ENCODE measurements at places on chromosomes 1 and 21. TPM values are rescaled to one million over a fixed set of nuclear protein-coding genes. Genes with fewer than 3 reads are reported as not detected.

NTNG1 gene
- polyA plus RNA-seq: 9.7 TPM

LCE1F gene
- polyA plus RNA-seq: not detected

DDAH1 gene
- polyA plus RNA-seq: 52.7 TPM

RUNX1 gene
- 4.6 TPM for polyA plus RNA-seq

CLCNKA gene
- polyA plus RNA-seq: 1.2 TPM

DNASE2B gene
- polyA plus RNA-seq: not detected

PDZK1IP1 gene
- polyA plus RNA-seq: 0.18 TPM

ITLN2 gene
- polyA plus RNA-seq: 0.24 TPM

CLCNKB gene
- polyA plus RNA-seq: 0.23 TPM

GPR52 gene
- not detected for polyA plus RNA-seq

B3GALT5 gene
- 0.10 TPM for polyA plus RNA-seq

OLFML3 gene
- polyA plus RNA-seq: 151 TPM

FBLIM1 gene
- polyA plus RNA-seq: 18.3 TPM

- DNase-seq: peak; percentile 49
Observed at GRCh38 chr1:2072109-2072806, 22.0 kb downstream of the PRKCZ start.

DNA sequence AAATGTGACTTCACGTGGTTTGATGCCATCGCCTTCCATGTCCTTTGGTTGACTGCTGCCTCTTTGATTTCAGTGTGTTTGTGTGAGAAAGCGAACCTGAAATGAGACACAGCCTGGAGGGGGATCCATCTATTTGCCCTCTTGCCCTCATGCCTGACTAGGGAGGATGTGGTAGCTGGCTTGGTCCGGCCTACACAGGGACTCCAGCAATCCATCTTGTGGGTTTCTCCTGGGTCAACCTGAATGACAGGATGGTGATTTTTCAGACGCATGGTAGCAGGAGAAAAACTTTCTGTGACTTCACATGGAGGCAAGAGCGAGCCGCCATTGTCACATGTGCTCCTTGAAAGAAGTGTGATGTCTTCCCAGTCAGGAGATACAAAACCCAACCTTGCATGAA is 117.9 kb upstream of the DNAH14 start:
- DNase-seq: no peak

GRCh38 chr1:186534401-186534800 is 73.5 kb upstream of the PDC start:
- no peak for DNase-seq

GRCh38 chr1:109635862-109636200 is 16.2 kb downstream of the AMPD2 start:
- no peak for DNase-seq

GRCh38 chr1:240999826-241000225 is 357.2 kb downstream of the RGS7 start:
- no peak for DNase-seq

DNA sequence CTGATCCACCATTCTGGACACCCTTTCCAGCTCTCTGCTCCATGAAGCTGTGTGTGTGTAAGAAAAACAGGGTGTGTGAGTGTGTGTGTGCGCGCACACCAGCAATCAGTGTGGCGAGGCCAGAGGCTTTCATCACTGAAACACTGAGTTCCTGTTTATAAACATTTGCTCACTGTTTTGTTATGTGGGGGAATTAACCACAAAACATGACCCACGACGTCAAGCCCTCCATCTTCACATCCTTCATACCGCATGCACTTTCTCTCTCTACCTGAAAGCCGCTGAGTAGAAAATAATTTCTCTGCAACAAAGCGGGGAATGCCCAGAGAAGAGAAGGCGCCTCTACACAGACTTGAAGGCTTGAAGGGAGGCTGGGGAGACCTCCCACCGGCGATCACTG is 148.9 kb upstream of the IRF2BP2 start:
- DNase-seq: no peak

GRCh38 chr1:119435052-119435451 is 20.1 kb downstream of the HSD3B2 start:
- DNase-seq: no peak

GRCh38 chr1:207579436-207579799 is 65.5 kb upstream of the CR1L start:
- DNase-seq: peak; percentile 10

GRCh38 chr1:150021191-150021694 is 10.7 kb upstream of the OTUD7B start:
- DNase-seq: no peak

- no peak for DNase-seq
Observed at GRCh38 chr1:205940710-205941109, 2.5 kb downstream of the SLC26A9 start.

DNA sequence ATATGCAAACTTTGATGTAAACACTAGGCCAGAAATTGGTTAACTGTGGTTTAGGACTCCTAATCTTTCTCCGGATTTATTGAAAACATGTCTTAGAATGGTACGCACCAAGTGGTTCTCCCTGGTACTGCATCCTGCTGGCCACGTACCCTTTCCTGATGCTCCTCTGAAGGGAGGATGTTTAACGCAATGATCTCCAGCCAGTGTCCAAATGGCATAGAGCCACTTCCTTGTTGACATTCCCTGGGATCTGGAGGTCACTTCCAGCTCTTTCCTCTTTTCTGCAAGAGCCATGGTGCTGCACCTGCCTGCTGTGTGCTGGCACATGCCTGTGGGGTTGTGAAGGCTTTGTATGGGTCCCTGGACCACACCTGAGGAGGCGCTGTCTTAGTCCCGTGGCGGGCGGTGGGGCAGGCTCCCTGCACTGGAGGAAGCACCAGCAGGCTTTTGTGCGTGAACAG is 53.9 kb downstream of the GALNT2 start:
- no peak for DNase-seq

DNA sequence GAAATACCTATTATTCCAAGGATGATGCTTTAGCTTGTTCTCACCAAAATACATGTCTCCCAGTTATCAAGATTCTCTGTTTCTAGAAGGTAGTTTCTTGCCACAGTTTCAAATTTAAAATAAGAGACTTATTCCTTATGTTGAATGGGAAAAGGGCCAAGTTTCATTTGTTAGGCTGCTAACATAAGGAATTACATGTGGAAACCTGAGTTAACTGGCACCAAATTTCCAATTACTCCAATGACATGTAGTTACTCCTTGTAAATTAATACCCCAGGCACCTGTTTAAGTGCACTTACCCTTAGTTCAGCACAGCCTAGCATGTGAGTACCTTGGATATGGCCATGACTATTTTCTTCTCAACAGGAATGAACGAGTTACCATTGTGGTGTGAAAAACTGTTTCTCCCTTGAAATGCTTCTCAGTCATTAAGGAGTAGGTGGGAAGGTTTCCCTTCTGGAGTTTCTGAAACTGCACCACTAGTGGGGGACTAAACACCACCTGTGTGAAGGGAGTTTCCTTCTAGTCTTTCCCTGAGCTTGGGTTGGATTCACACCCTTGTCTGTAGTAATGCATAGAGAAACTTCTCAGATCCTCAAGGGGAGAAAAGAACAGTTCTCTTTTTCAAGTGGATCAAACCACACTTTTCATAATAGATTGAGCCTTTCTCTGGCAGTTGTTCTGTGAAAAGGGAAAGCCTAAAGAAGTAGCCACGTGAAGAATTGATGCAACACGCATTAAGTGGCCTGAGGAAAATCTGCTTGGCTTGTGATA is 32.3 kb upstream of the LRRC8C start:
- DNase-seq: no peak

- DNase-seq: peak; percentile 16
Observed at GRCh38 chr1:78096976-78097375, 51.2 kb downstream of the GIPC2 start.

GRCh38 chr1:228415221-228415620 is 1.4 kb downstream of the TRIM17 start:
- DNase-seq: no peak

GRCh38 chr21:45323487-45324311 is 36.0 kb upstream of the POFUT2 start:
- DNase-seq: no peak

DNA sequence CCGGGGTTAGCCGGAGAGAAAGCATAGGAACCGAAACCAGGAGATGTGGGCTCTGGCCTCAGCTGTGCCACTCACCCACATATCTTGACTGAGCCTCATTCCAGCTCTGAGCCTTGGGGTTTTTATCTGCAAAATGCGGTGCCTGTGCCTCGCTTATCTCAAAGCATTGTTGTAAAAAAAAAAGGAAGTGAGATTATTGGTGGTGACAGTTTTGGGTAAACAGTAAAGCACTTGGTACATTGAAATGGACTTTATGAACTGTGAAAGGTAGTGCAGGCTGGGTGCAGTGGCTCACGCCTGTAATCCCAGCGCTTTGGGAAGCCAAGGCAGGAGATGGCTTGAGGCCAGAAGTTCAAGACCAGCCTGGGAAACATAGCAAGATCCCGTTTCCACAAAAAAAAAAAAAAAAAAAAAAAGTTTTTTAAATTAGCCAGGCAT is 3.8 kb downstream of the PTAFR start:
- DNase-seq: no peak

- no peak for DNase-seq
Observed at GRCh38 chr1:56904663-56905397, 50.2 kb downstream of the C8A start.

DNA sequence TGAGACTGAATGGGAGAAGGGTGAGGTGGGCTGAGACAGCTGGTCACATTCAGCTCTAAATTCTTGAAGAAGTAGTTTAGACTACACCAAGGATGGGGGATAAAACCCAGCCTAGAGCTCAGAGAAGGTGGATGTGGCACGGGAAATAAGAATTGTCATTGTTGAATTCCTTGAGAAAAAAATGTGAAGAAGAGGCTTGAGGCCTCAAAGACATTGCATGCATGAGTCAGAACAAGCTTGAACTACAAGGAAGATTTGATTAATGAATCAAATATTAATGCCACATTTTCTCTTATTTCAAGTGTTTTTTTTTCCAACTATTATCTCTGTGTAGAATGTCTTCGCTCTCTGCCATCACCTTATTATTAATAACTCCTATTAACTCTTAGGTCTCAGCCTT is 58.9 kb downstream of the MAP3K7CL start:
- DNase-seq: no peak

GRCh38 chr1:153655333-153655732 is 3.2 kb upstream of the SNAPIN start:
- no peak for DNase-seq

DNA sequence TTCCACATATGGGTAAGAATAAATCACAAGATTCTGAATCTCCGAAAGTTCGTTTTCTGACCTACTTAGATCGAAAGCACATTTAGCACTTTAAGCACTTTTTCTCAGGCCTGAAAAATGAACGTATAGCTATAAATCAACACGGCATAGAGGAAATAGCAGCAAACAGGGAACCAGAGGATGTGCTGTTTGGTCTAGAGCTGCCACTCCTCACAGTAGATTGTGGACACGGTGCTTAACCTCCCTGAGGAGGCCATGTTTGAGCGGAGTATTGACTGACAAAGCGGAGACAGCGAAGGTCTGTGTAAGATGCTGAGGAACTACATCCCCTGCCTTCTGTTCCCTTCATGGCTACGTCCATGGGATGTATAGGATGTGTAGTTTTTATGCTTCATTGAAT is 452.8 kb upstream of the NCAM2 start:
- DNase-seq: no peak

DNA sequence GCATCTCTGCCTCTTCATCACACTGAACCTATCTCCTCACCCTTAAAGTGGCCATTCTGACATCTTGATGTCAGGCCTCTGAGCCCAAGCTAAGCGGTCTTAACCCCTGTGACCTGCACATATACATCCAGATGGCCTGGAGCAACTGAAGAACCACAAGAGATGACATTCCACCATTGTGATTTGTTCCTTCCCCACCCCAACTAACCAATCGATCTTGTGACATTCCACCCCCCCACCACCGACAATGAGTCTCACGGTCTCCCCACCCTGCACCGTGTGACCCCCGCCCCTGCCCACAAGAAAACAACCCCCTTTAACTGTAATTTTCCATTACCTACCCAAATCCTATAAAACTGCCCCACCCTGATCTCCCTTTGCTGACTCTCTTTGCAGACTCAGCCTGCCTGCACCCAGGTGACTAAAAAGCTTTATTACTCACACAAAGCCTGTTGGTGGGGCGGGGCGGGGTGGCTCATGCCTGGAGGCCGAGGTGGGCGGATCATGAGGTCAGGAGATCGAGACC is 21.0 kb upstream of the PINK1 start:
- no peak for DNase-seq

DNA sequence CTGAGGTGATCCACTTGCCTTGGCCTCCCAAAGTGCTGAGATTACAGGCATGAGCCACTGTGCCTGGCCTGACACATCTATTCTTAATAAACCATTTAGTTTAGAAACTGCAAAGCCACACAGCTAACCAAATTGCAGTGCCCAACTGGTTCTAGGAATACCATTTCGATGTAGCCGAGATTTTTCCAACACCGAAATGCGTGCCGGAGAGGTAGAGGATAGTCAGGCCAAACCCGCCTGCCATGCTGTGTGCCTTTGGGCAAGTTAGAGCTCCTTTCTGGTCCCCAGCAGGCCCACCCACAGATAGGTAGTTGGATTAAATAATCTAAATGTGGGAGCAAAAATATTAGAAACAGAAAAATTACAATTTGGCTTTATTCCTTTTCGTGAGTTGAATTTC is 254.4 kb downstream of the FOXD2 start:
- DNase-seq: no peak

DNA sequence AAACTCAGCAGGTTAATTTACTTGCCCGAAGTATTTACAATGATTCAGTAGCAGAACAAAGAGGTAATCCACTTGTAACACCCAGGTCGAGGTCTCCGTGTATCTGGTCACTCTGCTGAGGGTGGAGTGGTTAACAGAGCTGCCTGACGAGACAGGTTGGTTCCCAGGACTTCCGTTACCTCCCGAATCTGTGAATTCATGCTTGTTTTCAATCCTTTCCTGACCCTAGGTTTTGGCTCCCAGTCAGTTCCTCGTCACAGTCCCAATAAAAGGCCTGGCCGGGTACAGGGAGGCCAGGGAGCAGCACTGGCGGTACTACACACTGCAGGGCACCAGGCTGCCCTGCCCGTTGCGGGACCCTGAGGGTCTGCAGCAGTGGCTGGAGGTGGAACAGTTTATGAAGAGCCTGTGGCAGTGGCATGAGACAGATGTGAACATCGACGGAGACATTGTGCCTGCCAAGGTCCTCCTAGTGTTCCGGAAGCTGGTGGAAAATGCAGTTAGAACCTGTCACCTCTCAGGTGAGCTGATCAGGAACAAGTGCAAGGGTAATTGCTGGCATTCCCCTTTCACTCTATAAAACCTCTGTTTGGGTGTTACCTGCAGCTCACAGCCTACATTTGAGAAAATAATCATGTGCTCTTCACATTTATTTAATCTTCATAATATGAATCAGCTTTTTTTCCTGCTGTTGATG is 12.8 kb downstream of the MAB21L3 start:
- no peak for DNase-seq

DNA sequence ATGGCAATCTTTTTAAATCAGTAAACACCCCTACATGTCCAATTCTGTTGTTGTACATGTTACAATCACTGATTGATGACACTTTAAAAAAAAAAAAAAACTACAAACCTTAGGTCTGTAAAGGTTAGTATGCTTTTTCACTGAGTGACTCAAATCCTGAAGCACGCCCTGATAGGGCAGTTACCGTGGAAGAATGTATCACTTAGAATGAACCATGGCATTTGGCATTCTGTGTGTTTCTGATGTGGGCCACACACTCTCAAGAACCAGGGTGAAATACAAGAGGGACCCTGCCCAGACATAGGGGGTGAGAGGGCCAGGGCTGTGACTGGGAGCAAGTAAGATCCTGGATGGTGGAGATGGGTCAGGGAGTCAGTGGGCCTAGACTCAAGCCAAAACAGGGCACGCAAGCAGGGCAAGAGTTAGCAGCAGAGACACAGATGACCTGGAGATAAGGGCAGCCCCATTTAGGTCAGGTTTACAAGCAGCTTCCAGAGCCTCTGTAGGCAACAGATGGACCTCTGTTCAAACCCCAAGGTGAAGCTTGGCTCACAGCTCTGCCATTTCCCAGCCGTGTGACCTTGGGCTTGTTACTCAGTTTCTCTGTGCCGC is 47.6 kb upstream of the DMRTB1 start:
- no peak for DNase-seq

Measured in muscle of back (tissue), 13 donors.